ENCODE measurements at places on chromosomes 5 and 9. TPM values are rescaled to one million over a fixed set of nuclear protein-coding genes. Genes with fewer than 3 reads are reported as not detected.

DNA sequence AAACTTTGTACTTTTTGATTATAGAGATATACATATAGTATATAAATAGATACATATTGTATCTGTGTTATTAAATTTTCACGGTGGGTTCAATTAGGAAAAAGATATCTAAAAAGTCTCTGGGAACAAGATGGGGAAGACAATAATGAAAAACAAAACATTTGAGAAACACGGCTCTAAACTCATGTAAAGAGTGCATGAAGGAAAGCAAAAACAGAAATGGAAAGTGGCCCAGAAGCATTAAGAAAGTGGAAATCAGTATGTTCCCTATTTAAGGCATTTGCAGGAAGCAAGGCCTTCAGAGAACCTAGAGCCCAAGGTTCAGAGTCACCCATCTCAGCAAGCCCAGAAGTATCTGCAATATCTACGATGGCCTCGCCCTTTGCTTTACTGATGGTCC is at the start of gene IFNA1:
IFNA1 (plus strand) TSS at position 301 of the 400 bp plus-strand sequence; CDS start at position 370, 69 bp downstream.
- H3K27me3 ChIP-seq, result no peaks in the 10 kb centered on the region
- no peaks in the 10 kb centered on the region for H3K36me3 ChIP-seq
- H3K4me3 ChIP-seq, result no peak within 1 kb of the TSS
- no peak for DNase-seq
- H3K4me1 ChIP-seq, result no peaks in the 10 kb centered on the region
- H3K27ac ChIP-seq, result no peak within 1 kb of the TSS

GRCh38 chr9:74172874-74173273 is 324.3 kb upstream of the RORB start:
- no peak overlapping the region for H3K27ac ChIP-seq
- no peaks in the 10 kb centered on the region for H3K27me3 ChIP-seq
- no peaks in the 10 kb centered on the region for H3K4me1 ChIP-seq
- DNase-seq, result no peak
- H3K36me3 ChIP-seq, result no peaks in the 10 kb centered on the region

DNA sequence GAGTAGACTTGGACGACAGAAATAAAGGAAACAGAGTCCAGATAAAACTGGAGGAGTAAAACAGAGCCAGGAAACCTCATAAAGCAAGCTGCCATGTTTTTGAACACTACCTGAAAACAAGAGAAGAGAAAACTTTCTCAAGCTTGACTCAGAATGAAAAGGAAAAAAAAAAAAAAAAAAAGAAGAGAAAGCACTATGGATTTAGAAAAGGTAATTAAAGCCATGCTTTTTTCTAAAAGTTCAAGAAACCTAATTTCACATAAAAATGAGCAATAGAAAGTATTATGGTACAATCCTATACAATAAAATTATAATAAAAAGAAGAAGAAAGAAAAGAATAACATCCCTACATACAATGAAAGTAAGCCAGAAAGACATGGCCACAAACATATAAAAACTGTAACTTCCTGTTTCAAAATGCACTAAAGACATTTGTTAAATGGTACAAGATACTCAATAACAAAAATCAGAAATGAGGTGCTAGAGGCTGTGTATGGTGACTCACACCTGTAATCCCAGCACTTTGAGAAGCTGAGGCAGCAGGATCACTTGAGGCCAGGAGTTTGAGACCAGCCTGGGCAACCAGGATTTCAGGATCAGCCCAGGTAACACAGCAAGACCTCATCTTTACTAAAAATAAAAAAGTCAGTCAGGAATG is 129.5 kb downstream of the SIL1 start:
- H3K27ac ChIP-seq, result no peak overlapping the region
- H3K4me1 ChIP-seq, result peaks cover 20% of the 10 kb centered on the region
- no peaks in the 10 kb centered on the region for H3K27me3 ChIP-seq

DNA sequence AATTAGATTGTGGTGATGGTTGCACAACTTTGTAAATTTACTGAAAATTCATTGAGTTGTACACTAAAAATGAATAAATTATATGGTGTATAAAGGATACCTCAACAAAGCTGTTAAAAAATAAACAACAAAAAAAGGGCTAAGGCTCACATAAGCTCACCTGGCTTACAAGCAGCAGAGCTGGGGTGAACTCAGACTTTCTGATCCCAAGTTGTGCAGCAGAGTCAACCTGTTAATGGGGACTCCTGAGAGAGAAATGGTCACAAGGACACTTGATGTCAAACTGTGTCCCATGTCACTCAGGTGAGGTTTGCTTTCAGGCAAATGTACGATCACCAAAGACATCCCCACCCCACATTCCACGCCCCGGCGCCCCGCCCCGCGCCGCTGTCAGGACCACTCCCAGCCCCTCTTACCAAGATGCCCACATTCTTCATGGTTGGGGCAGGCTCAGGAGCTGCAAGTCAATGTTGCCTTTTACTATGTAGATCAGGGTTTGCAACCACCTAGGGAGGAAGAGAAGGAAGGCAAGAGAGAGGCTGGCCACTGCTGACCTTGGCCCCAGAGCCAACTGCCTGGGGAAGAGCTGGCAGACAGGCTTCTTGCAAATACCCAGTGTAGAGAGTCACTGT is 22.4 kb upstream of the SLC36A1 start:
- no peaks in the 10 kb centered on the region for H3K27me3 ChIP-seq
- H3K27ac ChIP-seq, result no peak overlapping the region
- no peaks in the 10 kb centered on the region for H3K4me1 ChIP-seq
- H3K36me3 ChIP-seq, result no peaks in the 10 kb centered on the region
- DNase-seq, result no peak

GRCh38 chr9:86836797-86837196 is 110.5 kb downstream of the GAS1 start:
- no peak for DNase-seq
- H3K27me3 ChIP-seq, result no peaks in the 10 kb centered on the region
- H3K4me3 ChIP-seq, result no peak overlapping the region
- H3K4me1 ChIP-seq, result no peaks in the 10 kb centered on the region
- no peaks in the 10 kb centered on the region for H3K36me3 ChIP-seq

DNA sequence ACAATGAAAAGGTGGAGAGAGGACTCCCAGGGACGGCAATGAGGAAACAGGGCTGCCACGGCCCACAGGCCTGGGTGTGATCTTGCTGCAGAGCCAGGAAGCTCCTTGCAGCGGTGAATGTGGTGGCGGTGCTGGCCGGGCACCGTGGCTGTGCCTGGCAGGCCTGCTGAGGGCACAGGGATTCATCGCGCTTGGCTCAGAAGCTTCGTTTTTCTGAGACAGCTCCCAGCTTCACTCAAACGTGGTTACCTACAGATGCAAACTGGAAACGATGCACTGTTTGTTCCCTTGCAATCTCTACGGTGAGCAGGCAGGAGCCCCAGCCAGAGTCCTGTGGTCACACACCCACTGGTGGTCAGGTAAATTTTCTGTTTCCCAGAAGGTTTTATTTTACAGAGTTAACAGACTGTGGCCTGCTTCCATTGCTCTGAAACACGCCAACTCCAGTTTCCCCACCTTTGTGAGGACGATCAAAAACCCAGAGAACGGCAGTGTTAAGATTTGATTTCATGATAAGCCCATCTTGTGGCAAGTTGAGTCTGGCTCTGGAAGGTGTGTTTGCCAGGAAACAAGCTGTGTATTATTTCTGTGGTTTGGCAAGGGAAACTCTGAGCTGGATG is 183.9 kb downstream of the AUH start:
- no peak for DNase-seq
- H3K4me1 ChIP-seq, result peaks cover 14% of the 10 kb centered on the region
- H3K27me3 ChIP-seq, result no peaks in the 10 kb centered on the region
- peak overlapping the region; percentile 79 for H3K27ac ChIP-seq
- H3K4me3 ChIP-seq, result no peak overlapping the region

GRCh38 chr5:109921735-109922380 is 232.1 kb downstream of the MAN2A1 start:
- H3K4me1 ChIP-seq, result no peaks in the 10 kb centered on the region
- H3K4me3 ChIP-seq, result no peak overlapping the region
- no peak for DNase-seq
- no peak overlapping the region for H3K27ac ChIP-seq
- no peaks in the 10 kb centered on the region for H3K27me3 ChIP-seq

DNA sequence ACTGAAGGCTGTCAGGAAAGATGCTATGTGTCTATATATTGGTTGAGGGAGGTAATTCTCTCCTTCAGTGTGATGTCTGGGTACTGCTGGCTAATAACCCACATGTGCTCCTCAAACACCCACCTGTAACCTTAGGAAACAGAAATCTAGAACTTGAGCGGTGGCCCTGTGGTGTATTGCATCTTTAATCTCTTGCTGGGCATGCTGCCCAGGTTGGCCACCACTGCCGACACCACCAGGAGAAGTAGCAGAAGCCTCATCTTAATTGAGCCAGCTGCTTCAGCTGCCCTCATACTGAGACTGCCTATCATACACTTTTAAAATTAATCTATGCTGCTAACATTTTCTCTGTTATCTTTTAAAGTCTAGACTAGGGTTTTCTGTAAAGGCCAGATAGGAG is 103.5 kb upstream of the C5orf63 start:
- no peak for DNase-seq
- no peaks in the 10 kb centered on the region for H3K4me1 ChIP-seq
- H3K36me3 ChIP-seq, result no peaks in the 10 kb centered on the region
- H3K4me3 ChIP-seq, result no peak overlapping the region

GRCh38 chr9:79880626-79881025 is 308.9 kb downstream of the TLE4 start:
- no peaks in the 10 kb centered on the region for H3K27me3 ChIP-seq
- H3K36me3 ChIP-seq, result no peaks in the 10 kb centered on the region
- no peak overlapping the region for H3K27ac ChIP-seq
- H3K4me1 ChIP-seq, result no peaks in the 10 kb centered on the region

DNA sequence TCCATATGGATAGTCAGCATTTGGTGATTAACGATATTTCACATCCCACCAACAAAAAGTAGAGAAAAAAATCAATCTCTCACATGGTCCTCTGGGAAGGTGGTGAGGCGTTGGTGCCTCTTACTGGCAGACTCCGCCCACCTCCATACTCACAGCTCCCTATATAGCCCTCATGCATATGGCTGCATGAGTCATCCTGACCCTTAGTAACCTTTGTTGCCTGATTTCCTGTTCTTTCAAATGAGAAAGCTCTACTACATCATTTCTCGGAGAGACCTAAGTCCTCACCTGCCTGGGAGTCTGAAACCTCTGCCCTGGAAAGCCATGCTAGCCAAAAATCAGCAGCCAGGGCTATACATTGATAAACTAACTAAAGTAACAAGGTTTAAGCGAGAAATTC is 33.3 kb upstream of the ABCA1 start:
- H3K4me1 ChIP-seq, result peaks cover 19% of the 10 kb centered on the region
- no peak overlapping the region for H3K4me3 ChIP-seq
- DNase-seq, result no peak
- H3K27me3 ChIP-seq, result no peaks in the 10 kb centered on the region
- no peaks in the 10 kb centered on the region for H3K36me3 ChIP-seq

ZBTB43 gene
- 13.1 TPM for total RNA-seq

All from esophagus squamous epithelium (tissue), 5 donors.